NCI-H1930 (cell line): ENCODE measurements at places on chromosomes 7 and 10.

DNA sequence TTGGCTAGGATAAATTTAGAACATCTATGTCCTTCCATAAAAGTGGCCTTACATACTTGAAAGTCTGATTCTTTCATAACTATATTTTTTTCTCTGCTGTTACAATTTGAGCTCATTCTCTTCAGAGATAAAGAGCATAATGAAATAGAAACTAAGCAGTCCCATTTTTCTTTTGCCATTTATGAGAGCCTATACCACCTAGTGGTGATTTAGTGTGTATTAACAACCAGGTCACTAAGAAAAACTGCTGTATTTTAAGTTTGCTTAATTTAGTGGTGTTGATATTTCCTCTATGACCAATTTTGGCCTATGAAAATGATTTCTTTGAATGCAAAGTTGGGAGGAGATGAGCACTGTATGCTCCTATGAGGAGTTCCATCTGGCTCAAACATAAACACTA lies 88.7 kb upstream of the ZWINT start:
- no peak for DNase-seq

- DNase-seq = no peak
Observed at GRCh38 chr7:22723181-22723601, 3.8 kb upstream of the IL6 start.

- no peak for DNase-seq
Observed at GRCh38 chr10:904403-904802, 27.1 kb downstream of the LARP4B start.

DNA sequence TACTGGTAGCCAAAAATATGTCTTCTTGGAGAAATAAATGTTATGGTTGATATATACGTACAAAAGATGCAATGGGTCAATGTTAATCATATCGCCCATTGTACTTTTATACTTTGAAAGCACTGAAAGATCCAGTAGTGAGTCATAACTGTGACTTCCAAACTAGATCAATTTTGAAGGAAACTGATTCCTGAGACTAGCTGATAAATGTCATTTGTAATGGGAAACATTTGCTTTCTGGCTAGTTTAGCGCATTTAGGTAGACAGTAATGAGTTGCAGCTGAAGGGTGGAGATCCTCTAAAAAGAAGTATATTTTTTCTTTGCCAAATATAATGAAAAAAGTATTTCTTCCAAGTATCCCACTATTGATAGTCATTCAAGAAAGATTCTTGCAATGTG lies 53.5 kb upstream of the ARHGAP21 start:
- DNase-seq = no peak

DNA sequence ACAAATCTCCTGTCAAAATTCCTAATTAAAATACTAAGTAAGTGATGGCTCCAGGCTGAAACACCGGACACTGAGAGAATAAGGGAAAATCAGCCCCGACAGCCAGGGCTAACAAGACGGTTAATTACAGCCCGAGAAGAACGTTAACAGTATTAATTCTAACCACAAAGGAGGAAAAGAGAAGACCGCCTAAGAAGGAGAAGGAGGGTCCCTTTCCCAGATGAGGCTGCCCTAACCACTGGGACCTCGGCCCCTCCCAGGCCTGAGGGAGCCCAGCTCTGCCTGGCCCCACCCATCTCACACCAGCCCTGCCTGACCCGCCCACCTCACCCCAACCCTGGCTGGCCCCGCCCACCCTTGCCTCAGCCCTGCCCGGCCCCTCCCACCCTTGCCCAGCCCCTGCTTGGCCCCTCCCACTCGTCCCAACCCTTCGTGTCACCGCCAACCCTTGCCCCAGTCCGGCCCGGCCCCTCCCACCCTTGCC lies 51.3 kb downstream of the PWWP2B start:
- no peak for DNase-seq

DNA sequence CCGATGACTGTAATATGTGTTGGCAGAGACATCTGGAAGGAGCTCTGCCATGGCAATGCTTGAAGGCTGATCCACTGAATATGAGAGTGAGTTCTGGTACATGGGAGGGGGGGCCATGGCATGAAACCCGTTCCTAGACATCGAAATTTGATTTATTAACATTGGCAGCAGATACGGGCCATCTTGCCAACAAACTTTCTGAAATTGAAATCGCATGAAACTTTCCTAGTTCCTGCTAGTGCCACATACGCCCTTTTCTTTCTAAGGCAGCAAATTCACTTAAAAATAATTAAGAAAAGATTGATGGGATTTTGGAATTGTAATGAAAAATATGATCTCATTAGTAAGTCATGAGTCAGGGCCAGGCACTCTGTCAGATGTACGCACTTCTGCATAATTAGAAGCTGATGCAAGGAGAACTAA lies 91.8 kb upstream of the KMT2C start:
- no peak for DNase-seq

- DNase-seq = no peak
Observed at GRCh38 chr10:77649333-77650331, 12.0 kb upstream of the KCNMA1 start.

GRCh38 chr10:94602729-94603515 lies 57.3 kb downstream of the HELLS start:
- no peak for DNase-seq

DNA sequence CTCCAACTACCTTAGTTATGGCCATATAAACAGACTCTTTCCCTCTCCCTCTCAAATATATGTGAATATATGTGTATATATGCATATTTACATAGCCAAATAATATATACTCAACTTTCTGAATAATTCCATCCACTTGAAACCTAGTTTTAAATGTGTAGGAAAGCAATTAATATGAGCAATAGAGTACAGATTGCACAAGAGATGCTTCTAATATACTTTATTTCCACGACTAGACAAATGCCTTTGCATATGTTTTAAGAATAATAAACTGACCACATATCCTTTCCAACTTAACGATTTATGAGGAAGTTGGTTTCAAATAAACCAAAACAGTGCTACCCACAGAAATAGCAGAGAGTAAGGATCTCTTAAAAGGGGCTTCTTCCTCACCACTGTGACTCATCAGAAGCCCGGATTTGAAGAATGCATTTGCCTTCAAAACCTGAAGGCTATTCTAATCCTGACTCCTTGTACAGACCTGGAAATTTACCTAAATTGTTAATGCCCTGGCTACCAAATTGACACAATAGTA lies 266.3 kb downstream of the AHR start:
- no peak for DNase-seq

- DNase-seq = no peak
Observed at GRCh38 chr7:44967571-44968446, 11.0 kb downstream of the MYO1G start.

GRCh38 chr10:113322843-113323242 lies 230.0 kb upstream of the HABP2 start:
- no peak for DNase-seq

- no peak for DNase-seq
Observed at GRCh38 chr7:45955286-45955685, 34.2 kb upstream of the IGFBP3 start.

DNA sequence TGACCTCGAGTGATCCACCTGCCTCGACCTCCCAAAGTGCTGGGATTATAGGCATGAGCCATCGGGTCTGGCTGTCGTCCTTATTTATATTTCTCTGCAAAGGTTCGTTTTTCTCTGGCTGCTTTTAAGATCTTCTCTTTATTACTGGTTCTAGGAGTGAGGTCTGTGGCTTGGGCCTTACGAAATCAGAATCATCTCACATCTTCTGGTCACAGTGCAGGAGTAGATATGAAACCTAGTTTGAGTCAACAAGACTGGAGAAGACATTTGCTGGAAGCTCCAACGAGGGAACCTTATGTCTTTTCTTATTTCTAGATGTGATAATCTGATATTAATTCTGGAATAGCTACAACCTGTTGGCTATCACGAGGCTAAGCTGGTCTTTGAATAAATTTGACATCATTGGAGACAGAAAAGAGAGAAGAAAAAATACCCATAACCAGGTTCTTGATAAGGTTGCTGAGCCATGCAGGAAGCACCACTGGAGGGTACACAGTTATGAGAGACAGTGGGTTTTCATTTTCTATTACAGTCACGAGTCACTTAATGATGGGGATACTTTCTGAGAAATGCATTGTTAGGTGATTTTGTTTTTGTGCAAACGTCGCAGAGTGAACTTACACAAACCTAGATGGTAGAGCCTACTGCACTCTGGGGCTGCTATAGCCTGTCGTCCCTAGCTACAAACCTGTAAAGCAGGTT lies 25.6 kb upstream of the IL15RA start:
- DNase-seq = no peak

DNA sequence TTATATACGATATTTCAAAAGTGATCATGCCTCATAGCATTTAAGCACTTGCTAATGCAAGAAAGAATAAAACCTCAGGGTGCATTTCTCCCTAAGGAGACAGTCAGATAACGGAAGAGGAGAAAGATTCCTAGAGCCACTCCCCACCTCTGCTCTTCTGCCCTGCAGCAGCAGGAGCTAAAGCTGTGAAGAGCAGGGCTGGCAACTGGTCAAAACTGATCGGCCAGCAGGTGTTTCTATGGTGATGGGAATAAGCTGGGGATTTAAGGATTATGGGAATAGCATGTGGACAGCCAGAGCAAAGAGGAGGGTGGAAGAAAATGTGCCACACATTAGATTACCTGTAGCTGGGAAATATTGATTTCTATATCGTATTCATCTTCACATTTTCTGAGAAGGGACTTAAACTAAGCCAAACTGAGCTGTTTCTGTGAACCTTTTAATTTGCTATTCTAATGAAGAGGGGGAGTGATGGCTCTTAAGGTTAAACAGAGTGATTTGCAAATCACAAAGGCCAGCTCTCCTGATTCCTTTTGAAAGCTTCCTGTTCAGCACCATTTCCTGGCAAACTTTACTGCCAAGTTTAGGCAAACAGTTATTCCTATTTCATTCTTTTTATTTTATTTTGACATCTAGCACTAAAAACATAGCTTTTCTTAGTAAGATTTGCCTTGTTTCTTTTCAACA lies 268.9 kb upstream of the PFKP start:
- no peak for DNase-seq

DNA sequence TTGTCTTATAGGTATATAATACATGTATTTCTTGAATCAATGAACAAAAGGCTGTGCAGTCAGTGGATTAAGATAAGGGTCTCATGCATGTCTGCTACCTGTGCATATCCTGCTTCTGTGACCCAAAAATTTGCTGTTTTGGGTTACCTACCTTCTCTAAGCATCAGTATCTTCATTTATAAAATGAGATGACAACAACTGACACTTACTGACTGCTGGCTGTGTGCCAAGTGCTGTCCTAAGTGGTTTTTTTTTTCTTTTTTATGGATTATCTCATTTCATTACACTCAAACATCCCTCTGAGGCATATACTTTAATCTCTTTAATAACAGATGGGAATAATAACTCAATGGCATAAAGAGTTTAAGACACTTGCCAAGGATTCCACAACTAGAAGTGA lies 2.1 kb downstream of the PDK4 start:
- DNase-seq = no peak

DNA sequence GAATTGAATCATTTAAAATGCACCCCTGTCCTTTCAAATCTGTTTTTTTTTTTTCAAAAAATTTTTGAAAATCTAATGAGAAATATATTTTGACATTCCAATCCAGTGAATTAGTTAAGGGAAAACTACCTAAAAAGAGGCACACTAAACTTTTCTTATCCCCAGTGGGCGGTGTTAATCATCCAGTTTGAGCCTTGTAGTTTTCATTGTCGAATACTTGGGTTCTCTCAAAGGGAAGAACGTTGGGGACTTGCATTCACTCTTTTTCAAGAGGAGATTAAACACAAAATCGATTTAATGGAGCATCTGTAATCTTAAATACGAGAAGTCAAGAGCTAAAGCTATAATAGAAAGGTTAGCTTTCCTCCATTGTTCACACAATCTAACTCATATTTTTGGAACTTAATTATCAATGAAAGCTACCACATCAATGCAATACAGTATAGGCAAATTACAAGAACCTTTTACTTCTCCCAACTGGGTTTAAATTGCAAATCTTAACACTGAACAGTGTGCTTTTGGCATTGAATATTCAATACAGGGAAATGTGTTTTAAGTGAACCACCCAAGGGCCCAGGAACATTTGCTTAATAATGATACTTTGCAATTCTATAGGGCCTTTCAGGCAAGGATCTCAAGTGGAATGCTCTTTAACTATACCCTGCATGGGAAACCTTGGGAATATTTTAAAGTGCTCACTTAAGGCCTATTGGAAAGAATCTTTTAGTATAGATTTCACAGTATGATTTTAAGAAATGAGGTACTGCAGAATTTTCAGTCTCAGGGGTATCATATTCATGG lies 13.1 kb upstream of the SP8 start:
- DNase-seq = no peak

DNA sequence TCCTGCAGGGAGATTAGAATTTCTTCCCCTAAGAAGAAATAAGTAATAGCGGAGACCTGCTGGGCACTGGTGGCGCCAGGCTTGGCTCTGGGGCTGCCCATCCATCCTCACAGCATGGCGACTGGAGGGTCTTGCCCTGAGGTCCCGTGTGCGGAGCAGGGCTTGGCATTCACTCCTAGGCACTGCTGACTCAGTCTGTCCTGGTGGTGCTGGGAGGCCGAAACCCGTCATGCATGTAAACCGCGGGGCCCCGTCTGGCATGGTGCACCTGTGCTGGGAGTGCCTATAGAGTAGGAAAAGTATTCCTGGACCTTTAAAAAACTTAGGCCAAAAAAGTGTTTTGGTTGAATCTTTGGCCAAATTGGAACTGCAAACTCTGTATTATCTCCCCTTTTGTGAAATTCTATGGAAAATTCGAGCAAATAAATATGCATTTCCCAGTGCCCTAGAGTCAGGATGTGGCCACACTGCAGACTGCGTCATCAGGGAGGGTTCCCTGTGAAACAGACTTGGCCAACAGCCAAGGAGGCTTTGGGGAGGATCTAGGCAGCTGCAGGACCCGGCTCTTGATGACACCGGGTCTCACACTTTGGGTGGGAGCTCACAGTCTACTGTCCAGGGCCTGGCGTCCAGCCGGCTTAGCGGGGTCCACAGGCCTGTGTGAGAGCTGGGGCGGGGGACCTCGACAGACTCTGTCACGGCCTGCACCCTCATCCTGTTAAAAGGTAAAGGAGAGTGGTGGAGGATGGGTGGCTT lies 122.3 kb downstream of the VIPR2 start:
- no peak for DNase-seq
